ENCODE measurements at places on chromosomes 6 and 20.

GRCh38 chr6:114051031-114051430 lies 80.1 kb upstream of the HDAC2 start:
- no peak for DNase-seq

- DNase-seq, result peak; percentile 45
Observed at GRCh38 chr20:50464026-50464724, 46.0 kb upstream of the PTPN1 start.

DNA sequence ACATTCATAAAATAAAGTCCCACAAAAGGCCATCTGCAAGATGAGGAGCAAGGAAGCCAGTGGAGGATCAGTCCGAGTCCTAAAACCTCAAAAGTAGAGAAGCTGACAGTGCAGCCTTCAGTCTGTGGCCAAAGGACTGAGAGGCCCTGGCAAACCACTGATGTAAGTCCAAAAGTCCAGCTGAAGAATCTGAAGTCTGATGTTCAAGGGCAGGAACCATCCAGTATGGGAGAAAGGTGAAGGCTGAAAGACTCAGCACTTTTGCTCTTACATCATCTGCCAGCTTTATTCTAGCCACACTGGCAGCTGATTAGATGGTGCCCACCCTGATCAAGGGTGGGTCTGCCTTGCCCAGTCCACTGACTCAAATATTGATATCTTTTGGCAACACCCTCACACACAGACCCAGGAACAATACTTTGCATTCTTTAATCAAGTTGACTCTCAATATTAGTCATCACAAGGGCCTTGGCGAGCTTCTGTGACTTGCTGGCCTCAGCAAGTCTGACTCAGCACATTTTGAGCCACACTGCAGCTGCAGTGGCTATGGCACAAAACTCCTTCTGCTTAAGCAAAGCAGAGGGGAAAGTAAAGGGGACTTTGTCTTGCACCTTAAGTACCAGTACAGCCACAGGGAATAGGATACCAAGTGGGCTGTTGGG lies 1370.3 kb upstream of the CITED2 start:
- DNase-seq, result no peak

GRCh38 chr20:47353692-47354463 lies 2.6 kb downstream of the ZMYND8 start:
- DNase-seq, result no peak

DNA sequence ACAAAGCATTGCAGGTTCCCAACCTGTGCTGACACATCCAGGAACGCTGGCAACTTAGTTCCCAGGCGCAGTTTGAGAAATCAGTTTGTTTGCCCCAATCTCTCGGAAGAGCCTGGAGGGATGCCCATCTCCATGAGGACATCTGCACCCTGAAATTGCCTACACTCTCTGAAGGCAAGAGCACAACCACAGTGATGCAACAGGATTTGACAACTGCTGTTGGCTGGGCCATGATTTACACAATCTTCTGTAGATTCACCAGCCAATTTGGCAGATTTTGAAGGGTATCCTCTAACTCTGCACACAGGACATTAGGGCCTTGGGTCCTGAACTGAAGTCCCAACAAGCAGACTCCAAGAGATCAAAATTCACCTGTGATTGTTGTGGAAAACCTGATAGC lies 3.4 kb downstream of the APMAP start:
- no peak for DNase-seq

- DNase-seq, result no peak
Observed at GRCh38 chr20:23042270-23042669, 7.2 kb downstream of the SSTR4 start.

DNA sequence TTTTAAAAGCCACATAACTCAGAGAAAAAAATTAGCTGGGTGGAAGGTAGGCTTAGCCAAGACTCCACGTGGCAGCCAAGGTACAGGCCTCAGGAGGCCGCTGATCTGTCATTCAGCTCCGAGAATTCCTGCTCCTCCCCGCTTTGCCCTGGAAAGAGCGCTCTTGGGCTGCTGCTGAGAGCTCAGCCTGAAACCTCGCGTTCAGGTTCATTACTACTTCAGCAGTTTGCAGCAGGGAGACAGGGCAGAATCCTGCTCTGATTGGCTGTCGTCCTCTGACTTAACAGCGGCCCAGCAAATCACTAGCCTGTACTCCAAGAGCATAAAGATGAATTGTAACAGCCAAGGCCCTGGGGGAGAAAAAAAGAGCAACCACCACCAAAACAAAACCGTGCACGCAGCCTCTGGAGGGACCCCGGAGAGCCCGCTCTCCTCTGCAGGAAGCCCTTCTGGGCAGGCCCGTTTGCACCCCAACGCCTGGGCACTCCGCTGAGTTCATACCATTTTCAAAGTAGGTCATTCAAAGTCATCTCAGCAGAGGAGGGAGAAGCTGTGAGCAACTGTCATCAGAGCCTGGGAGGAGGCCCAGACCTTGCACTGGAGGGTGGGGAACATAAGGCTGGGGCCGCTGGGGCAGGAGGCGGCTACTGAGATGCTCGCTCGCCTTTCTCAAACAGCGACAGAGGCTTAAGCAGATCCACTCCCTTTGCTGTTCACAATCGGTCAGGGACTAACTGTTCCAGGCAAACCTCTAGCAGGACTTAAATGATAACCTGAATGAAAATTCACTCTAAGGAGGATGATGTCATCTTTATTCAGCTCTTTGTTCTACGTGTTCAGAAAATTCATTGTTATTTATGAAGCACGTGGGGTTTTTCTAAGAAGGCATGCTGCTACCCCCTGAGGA lies 42.3 kb upstream of the ATXN1 start:
- DNase-seq, result no peak

DNA sequence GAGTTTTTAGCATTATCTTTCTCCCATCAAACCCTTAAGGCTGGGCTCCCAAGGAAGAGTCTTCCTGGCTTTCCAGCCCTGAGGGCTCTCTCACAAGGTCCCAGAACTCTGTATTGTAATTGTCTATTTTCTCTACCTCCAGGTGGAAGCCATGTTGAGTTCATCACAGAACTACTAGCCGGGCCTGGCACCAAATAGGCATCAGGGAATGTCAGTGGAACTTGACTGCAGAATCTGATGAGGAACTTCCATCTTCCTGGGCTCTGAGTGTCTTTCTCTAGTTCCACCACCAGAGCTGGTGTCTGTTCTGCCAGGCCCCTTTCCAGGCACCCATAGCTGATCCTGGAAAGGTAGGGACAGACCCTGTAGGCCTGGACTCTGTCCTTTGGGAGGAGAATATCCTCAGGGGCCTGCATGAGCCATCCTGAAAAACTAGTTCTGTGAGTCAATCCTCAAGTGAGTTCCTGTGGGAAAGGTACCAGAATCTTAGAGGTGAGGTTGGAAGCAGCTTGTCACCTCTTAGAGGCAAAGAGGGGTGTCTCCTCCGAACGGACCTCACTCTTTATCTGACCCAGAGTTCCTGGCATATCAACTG lies 11.1 kb upstream of the TOP1 start:
- DNase-seq, result no peak

DNA sequence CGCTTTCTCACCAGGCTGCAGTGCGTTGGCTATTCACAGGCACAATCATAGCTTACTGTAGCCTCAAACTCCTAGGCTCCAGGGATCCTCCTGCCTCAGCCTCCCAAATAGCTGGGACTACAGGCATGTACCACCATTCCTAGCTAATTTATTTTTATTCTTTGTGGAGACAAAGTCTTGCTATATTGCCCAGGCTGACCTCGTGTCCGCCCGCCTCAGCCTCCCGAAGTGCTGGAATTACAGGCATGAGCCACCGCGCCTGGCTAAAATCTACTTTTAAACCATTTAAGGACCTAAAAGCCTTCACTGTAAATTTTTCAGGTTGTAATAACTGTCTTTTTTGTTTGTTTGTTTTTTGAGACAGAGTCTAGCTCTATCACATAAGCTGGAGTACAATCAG lies 15.2 kb downstream of the SAMHD1 start:
- no peak for DNase-seq

- DNase-seq, result no peak
Observed at GRCh38 chr20:36591854-36592641, 13.5 kb upstream of the RAB5IF start.

GRCh38 chr6:56595490-56596122 lies 47.1 kb downstream of the DST start:
- no peak for DNase-seq

- DNase-seq, result no peak
Observed at GRCh38 chr6:123967905-123968304, 164.2 kb downstream of the NKAIN2 start.

- no peak for DNase-seq
Observed at GRCh38 chr20:34536798-34537394, 20.7 kb downstream of the DYNLRB1 start.

GRCh38 chr6:137471497-137471896 lies 22.7 kb downstream of the OLIG3 start:
- no peak for DNase-seq

DNA sequence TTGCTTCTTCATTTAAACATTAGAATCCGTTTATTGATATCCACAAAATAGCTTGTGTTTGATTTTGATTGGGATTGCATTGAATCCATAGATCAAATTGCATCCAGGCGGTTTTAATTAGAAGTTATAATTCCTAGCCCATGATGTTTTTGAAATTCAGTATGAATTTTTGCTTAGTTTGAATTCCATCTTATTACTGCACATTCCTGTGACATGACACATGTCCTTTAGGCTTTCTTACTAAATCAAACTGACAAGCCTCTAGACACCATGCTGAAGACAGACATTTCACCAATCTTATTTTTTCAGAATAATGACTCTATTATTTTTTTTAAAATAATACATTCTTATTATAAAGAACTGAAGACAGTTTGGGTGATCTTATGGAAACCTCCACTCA lies 21.4 kb upstream of the PI16 start:
- DNase-seq, result no peak

DNA sequence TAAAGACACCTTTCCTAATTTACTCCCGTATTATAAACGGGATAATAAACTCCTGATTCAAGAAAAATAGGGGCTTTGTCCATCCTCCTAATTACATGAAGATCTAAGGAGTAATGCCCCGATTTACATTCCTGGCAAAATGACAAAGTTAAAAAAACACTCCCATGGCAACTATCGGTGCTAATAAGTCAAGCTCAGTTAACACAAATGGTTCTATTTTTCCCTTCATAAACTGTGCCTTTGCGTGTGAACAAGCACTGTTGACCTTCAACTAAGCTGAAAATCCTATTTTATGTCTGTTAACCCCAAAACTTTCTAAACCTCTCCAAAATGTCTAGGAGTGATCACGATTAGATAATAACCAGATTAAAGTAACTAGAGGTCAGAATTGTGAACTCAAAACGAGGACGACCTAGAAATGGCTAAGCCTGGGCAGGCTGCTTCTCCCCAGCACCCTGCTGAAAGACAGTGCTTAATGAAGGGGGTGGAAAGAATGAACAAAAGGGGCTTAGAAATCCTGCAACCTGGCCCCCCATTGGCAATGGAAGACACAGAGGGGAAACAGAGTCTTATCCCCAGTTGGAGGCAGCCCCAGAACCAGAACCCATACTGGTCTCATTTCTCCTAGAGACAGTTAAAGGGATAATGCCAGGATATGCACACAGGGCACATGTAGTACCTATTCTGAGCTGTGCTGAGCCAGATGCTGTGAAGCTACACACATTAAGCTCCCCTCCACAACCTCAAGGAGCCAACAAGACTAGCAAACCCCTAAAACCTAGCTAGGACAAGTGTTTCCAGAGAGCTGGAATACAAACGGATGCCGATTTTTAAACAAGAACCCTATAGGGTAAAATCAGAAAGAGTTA lies 23.0 kb downstream of the SLC23A2 start:
- DNase-seq, result no peak

DNA sequence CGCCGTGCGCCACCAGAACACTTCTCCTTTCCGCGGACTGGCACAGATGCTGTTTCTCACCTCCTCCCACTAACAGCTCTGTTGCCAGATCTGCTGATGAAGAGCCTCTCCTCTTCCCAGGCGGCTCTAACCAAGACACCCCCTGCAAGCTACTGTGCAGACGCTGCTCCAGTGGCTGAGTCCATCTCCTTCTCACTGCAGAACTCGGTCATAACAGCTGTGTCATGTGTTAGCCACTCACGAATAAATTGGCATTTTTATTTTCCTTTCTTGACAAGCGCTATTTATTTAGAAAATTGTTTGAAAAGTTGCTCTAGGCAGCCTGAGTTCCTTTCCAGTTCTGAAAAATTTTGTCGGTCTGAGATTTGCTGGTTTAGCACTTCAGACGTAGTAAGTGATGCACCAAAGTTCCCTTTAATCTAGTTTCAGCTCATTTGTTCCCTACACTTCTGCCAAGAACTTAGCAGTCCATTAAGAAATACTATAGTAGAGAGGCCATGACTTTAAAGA lies 12.8 kb upstream of the PLEKHG1 start:
- DNase-seq, result no peak

DNA sequence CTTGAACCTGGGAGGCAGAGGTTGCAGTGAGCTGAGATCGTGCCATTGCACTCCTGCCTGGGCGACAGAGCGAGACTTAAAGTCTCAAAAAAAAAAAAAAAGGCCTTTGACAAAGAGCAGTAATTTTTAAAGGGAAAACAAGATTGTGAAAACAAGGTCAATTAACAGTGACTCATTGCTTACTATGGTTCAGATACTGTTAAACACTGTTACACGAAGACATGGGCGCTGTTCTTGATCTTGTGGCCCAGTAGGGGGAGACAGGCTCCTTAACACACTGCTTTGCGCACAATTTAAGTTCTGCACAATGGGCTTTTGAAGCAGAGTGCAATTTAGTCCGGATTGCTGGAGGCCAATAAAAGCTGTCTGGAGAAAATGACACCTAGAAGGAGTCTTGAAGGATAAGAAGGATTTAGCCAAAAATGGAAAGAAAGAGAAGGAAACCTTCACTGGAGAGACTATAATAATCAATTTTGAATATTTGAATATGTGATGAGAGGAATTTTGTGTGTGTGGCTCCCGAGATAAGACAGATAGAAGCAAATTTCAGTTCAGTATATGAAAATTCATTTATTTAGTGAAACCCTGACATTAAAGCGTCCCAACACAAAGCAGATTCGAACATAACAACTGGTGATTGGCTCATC lies 6.0 kb upstream of the LATS1 start:
- no peak for DNase-seq

DNA sequence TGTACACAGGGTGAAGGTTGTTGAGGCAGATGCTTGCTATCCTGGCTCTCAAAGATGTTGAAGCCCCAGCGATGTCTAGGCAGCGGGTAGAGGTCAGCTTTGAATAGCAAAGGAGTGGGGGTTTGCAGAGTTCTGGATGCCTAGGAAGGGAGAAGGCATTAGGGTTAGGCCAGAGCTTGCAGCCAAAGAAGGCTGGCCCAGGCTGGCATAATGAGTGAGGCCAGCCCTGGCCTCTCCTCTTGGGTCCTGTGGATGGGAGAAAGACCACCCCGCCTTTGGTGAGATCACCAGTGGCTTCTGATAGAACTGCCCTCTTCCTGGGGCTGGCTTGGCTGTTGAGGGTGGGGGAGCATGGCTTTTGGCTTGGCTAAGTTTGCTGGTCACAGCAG lies 406 bp upstream of the WFDC5 start:
- DNase-seq, result no peak

DNA sequence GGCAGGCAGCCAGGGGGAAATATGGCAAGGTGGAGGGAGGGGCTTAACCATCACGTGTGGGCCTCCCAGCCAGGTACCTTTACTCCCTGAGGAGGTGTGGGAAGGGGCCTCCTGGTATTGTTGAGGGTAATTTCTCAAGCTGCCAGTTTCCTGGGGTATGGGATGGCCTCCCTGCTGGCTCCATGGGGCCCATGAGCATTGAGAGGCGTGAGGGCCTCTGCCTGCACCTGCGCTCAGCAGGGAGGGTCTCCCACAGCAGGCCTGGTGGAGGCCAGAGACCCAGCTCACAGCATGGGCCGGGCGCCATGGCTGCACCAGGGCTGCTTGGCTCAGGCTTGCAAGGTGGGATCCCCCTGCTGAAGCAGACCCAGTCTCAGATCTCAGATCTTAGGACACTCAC lies 113.0 kb downstream of the GRM4 start:
- no peak for DNase-seq

GRCh38 chr6:128007658-128008057 lies 106.8 kb upstream of the THEMIS start:
- DNase-seq, result no peak

GRCh38 chr20:51966296-51966971 lies 164.1 kb upstream of the SALL4 start:
- no peak for DNase-seq
